Mammary epithelial cell (primary cell): ENCODE measurements at places on chromosomes 2 and 18.
A peak's percentile ranks its signal among the peaks of the same experiment; 100 is the strongest.

- DNase-seq: no peak
These were observed 61.4 kb downstream of the LRATD1 start for GRCh38 chr2:14693874-14694273.

- no peak for DNase-seq
These were observed 15.4 kb downstream of the TEX51 start for GRCh38 chr2:126913881-126914615.

- DNase-seq: peak; percentile 25
These were observed 612 bp downstream of the DIPK1C start for GRCh38 chr18:74456349-74457042.

GRCh38 chr18:3605486-3605952, 155.5 kb downstream of the TGIF1 start:
- no peak for DNase-seq

GRCh38 chr18:58076052-58076451, 32.0 kb downstream of the NEDD4L start:
- DNase-seq: peak; percentile 44

DNA sequence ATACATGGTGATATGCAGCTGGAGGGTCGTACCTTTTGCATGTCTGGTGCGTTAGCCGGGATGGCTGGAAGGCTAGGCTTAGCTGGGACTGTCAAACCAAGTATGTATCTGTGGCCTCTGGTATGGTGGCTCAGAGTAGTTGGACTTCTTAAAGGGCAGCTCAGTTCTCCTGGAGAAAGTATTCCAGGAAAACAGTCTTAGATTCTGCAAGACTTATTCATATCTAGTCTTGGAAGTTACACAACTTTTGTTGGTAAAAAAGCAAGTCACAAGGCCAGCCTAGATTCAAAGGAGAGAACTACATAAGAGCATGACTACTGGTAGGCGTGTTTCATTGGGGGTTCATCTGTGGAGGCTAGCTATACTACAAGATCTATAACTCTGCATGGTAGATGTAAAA, 45.5 kb downstream of the EML4 start:
- no peak for DNase-seq

DNA sequence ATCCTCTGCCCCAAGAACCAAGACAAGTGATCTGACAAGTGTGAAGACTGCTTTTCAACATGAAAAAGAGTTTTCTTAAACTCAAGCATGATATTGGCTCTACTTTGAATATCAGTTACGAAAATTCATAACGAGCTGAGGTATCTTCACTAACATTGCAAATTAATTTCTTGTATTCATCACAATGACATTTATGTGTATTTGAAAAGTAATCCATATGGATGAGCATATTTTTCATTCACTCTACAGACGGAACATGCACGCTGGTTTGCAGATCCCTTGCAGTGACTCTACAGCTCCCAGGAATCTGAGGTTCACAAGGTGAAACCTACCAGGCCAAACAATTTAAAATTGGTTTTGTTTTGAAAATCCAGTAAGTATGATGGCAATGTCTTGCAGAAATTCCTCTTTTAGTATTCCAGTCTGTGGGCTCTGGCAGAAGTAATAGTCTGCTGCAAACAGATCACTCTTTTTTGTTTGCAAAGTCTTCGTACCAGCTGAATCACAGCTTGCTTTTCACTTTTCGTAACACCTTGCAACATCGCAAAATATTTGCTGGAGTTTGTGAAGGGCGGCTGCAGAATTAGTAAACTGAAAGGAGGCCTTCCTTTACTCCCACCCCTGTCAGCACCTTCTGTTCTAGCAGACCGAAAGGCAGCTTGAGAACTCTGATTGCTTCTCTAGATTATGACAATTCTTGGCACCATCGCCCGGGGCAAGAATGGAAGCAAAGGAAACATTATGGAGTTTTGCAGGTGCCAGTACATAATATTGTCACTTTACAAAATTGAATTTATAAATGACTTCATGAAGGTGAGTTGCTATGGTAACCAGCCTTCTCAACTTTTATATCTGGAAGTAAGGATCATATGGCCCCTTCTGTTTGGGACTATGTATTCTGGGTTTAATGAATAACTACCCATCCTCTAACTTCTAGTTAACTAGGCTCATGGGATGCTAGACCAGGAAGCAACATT, 168.7 kb downstream of the TMEM247 start:
- no peak for DNase-seq

- DNase-seq: no peak
These were observed 519.3 kb upstream of the ID2 start for GRCh38 chr2:8162552-8162951.

DNA sequence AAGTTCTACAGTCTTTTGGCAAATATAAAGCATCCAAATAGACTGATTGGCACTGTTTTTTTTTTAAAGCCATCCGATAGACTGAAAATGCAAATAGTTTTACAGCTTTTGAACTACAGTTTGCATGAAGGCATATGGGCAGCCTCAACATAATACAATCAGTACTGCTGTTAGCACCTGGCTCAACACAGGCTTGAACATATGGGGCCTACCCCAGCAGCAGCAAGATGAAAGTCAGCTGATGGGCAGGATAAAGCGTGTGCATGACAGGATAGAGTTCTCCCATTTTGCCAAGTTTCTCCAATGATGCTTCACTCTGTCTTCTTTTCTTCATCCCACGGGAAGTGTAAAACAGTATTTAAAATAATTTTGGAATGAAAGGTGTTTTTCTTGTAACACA, 1.3 kb upstream of the AKAIN1 start:
- no peak for DNase-seq

GRCh38 chr2:189179570-189179950, at the start of gene COL5A2:
Gene COL5A2 (minus strand): TSS chr2:189179761. CDS start chr2:189179604, 157 bp downstream.
- DNase-seq: peak; percentile 78

- peak; percentile 37 for DNase-seq
These were observed 34.5 kb downstream of the TTLL4 start for GRCh38 chr2:218745160-218745558.

DNA sequence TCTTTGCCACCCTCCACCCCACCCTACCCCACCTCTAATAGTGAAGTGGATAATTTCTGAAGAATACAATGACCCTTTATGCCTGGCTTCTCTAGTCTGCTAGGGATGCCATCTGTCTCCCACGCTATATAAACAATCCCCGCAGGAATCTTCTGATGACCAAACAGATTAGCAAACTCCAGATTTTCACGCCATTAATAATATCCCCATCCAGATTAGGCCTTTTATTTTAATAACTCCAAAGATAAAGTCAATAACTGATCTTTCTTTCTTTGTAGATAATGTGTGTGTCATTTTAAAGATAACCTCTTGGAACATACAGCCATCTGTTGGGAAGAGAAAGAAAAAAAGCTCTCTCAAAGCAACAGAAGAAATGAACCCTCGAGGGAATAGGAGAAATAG, 47.9 kb upstream of the CCDC150 start:
- no peak for DNase-seq

GRCh38 chr2:109527079-109527478, 86.7 kb downstream of the SEPTIN10 start:
- no peak for DNase-seq

DNA sequence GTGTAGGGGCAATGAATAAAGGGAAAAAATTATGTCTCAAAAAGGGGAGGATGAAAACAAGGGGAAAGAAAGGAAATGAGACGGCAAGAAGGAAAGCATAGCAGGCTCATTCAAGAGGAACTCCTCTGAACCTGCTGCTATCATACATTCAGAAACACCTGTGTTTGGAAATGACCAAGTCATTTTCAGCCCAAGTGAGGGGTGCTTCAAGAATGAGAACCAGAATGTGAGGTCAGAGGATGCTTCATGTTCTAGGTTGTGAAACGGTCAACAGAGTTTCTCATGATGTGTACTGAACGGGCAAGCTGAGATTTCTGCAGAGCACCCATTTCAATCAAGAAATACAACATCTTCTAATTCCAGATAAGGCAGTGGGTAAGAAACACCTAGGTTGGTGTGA, 1367.2 kb upstream of the CELF4 start:
- DNase-seq: no peak

DNA sequence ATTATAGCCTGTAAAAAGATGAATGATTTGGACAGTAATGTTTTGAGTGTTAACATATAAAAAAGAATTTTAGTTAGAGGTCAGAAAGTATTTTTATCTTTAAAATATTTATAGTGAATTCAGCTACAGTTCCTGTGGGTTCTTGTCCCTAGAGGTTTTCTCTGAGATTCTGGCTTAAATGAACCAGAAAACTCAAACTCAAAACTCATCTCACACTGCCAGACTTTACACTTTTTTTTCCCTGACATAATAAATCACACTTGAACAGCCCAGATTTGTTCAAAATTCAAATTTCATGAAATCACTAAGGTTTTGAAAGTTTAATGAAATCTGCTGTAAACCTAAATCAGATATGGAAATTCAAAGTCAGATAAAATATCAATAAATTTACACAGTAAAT, 92.3 kb downstream of the KCNH7 start:
- no peak for DNase-seq

DNA sequence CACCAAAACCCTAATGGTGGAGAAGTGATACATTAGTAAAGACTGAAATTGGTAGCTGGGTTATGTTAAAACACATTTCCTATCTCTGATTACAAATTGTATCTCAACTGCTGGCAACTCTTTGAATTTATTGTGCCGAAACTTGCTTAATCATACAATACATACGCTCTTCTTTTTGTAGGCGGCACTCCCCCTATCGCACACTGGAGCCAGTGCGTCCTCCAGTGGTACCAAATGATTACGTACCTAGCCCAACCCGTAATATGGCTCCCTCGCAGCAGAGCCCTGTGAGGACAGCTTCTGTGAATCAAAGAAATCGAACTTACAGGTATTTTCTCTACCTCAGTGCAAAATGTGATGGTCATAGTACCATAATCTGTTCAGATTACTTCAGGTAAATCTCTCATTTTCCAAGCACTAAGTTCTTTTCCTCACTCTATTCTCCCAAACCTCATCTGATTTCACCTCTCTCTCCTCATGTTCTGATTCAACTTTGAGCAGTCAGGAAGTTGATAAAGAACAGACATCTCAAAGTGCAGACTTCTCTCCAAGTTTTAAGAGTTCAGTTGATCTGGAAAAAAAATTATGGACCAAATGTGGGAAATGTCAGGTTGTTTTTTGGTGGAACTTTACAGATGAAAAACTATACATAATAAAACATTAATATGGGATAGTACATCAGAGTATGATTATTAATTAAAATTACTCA, 66.5 kb downstream of the ABI2 start:
- DNase-seq: no peak

DNA sequence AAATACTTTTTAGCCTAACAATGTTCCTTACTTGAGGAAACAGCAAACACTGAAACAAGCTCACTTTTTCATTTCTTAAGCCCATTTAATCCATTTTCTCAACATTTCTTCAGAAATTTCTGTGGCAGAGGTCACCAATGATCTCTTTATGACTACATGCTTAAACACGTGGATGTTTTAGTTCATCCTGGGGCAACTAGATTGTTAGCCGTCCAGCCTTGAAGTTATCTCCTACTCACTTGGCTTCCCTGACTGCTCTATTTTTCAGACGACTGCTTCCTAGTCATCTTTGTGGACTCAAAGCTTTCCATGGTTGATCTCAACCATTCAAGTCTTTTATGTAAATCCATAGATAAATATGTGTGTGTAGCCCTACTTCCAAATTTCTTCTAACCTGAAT, 24.1 kb downstream of the CD302 start:
- no peak for DNase-seq

DNA sequence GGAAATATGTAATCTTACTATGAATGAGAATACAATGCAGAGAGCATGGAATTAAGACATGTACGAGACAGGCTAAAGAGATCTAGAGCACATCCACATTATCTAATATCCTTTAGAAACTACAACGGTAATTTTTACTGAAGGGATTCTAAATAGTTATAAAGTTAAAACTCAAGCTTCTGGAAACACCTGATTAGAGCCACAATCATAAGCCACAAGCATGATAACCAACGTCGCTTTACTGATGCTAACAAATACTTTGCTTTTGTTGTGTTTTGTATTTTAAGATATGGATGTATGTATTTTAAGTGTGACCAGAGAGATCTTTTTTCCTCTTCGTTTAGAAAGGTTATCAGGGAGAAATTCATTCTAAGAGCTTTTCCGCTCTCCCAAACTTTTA, 44.0 kb upstream of the STK17B start:
- no peak for DNase-seq

- DNase-seq: no peak
These were observed 99.7 kb upstream of the ID2 start for GRCh38 chr2:8582191-8582590.

GRCh38 chr2:143632751-143633374, 503.6 kb downstream of the ARHGAP15 start:
- no peak for DNase-seq

DNA sequence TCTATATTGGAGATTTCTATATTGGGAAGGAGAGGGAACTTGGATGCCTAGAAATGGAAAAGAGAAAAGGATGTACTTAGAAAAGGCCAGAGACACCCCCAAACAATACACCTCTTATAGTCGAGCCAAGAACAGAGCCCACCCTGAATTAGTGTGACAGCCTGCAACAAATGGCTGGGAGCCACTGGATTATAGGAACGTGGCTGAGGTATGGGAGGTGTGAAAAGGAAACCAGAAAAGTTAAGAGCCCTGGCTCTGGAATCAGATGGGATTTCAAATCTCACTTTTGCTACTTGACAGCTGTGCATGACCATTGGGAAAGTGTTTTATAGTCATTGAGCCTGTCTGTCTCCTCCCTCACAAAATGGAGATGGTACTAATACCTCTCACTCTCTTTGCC, 394.0 kb downstream of the ZNF521 start:
- no peak for DNase-seq

- no peak for DNase-seq
These were observed 305.4 kb downstream of the LPIN1 start for GRCh38 chr2:12051831-12052230.

DNA sequence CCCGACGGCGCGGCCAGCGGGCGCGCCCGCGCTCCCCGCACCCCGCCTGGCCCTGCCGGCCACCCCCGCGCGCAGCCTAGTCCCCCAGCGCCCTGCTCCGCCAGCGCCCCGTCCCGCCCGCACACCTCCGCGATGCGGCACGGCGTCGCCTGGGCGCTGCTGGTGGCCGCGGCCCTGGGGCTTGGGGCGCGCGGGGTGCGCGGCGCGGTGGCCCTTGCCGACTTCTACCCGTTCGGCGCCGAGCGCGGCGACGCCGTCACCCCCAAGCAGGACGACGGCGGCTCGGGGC, 232 bp downstream of the SNED1 start:
- DNase-seq: no peak

- DNase-seq: no peak
These were observed 1.4 kb upstream of the RAB3GAP1 start for GRCh38 chr2:135050684-135051083.
